HS-27A (cell line): ENCODE measurements at places on chromosomes 1 and 21.
A peak's percentile ranks its signal among the peaks of the same experiment; 100 is the strongest.

- DNase-seq, result no peak
Measured at GRCh38 chr21:29104239-29104708, 26.2 kb upstream of the MAP3K7CL start.

- no peak for DNase-seq
Measured at GRCh38 chr1:51541313-51542050, 22.4 kb upstream of the EPS15 start.

GRCh38 chr1:27145934-27146354, 9.0 kb downstream of the SLC9A1 start:
- DNase-seq, result no peak

DNA sequence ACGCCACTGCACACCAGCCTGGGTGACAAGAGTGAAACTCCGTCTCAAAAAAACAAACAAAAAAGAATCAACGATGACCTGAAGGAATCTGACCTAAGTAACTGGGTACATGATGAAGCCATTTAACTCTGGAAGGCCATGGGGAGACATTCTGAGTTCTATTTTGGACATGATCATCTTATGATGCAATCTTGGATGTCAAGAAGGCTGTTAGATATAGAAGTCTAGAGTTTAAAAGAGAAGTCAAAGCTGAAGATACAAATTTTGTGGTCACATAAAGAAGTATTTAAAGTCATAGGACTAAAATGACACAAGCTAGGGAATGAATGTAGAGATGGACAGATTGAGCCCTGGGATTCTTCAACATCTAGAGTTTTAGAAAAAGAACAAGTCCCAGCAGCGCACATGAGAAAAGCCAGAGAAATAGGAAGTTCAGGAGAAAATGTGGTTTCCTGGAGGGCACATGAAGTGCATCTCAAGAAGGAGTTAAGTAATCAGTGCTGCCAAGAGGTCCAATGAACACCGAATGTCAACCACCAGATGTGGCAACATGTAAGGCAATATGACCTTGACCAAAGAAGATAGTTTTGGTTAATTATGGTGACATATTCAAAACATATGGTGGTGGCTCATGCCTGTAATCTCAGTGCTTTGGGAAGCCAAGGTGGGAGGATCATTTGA, 26.8 kb downstream of the ELK4 start:
- no peak for DNase-seq

GRCh38 chr1:155300553-155301329, 497 bp downstream of the PKLR start:
- no peak for DNase-seq

- no peak for DNase-seq
Measured at GRCh38 chr21:36654324-36654723, 44.6 kb upstream of the SIM2 start.

GRCh38 chr1:9909234-9910046, 629 bp downstream of the CTNNBIP1 start:
- no peak for DNase-seq

GRCh38 chr1:98417820-98418219, 243.7 kb upstream of the SNX7 start:
- no peak for DNase-seq

DNA sequence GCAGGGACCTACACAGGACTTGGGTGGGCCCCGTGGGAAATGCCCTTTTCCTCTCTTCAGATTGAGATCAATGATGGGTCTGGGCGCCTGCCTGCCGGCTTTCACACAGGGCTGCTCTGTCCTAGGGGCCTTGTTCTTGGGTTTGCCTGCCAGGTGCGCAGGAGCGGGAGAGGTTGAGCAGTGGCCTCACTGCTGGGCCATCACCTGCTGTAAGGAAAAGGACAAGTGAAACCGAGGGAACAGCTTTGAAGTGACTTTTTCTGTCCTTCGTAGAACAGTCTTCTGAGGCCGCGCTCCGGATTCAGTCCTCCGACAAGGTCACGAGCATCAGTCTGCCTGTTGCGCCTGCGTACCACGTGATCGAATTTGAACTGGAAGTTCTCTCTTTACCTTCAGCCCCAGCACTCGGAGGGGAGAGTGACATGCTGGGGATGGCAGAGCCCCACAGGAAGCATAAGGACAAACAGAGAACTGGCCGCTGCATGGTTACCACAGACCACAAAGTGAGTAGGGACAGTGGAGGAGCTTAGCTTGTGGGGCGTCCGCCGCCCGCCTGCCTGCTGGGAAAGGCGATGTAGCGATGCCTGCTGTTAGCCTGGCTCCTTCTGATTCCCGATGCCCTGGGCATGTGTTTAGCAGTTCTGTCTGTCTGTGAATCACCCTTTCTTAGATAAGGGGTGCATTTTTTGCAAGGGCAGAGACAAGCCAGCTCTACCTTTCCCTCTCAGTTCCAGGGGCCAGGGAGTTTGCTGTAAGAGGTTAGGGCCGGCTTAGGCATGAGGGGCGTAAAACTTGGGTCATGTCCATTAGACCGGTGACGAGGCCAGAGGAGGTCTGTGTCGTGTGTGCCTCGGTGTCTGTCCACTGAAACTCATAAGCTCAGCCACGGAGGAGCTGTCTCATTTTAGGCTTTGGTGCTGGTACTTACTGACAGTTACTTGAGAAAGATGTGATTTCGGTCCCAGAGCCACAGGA, 19.5 kb upstream of the PWP2 start:
- DNase-seq, result no peak

- DNase-seq, result no peak
Measured at GRCh38 chr1:194279975-194280374, 1093.6 kb upstream of the B3GALT2 start.

DNA sequence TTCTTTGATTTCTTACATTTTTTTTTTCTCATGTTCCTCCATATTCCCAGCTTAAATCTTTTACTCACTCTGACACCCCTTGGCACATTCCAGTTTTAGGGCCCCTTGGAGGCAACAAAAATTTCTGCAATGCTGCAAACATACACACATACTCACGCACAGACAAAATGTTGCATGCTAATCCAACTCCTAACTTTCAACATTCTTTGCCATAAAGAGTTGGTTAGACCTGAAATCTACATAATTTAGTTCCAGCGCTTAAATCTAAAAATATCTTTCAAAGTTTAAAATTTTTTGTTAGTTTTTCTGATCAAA, 103.9 kb downstream of the PTPN14 start:
- DNase-seq, result no peak

DNA sequence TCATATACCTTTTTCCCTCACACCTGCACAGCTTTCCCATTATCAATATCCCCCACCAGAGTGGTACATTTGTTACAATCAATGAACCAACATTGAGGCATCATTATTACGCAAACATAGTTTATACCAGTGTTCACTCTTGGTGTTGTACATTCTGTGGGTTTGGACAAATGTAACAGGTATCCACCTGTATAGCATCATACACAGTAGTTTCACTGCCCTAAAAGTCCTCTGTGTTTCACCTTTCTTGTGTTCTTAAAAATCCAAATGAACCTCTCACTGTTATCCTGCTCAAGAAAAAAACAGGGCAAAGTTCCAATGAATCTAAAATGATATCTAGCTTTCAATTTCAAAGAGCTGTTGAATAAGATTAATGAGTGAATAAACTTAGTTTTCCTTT, 45.9 kb upstream of the NR5A2 start:
- no peak for DNase-seq

DNA sequence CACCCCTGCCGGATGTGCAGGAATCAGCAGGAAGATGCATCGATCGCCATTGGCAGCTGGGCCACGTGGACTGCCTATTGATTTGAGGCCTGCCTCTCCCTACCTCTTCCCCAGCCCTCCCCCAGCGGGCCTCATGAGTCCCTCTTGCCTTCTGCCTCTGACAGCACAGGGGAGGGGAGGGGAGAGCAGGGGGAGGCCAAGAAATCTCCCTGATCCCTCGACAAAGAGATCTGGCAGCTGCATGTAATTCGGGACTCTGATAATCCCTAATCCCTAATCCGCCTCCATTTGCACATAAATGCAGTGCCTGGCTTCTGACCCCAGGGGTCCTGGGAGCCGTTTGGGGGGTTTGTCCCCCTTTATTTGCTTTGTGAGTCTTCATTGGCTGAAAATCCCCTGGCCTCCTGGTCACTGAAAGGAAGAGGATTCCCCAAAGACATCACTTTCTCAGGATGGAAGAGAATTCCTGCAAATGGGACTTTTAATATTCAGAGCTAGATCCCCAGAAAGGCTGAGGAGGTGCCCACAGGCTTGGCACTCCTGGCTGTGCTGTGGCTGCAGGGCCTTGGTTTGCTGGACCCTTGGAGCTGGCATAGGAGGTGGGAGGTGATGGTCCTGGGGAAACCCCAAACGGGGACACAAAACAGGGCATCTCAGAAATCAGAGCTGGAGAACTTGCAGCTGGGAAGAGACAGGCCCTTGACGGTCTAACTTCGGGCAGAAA, 239.4 kb upstream of the POU3F1 start:
- DNase-seq, result no peak

- DNase-seq, result peak; percentile 41
Measured at GRCh38 chr1:178354816-178355215, 141.9 kb downstream of the CLEC20A start.

GRCh38 chr1:66434096-66434495, 99.9 kb upstream of the SGIP1 start:
- no peak for DNase-seq

- DNase-seq, result no peak
Measured at GRCh38 chr1:245046769-245047168, 108.0 kb upstream of the KIF26B start.

GRCh38 chr21:34834852-34835501, 166.2 kb downstream of the CLIC6 start:
- no peak for DNase-seq

GRCh38 chr1:29703596-29704370, 467.5 kb downstream of the PTPRU start:
- DNase-seq, result no peak

DNA sequence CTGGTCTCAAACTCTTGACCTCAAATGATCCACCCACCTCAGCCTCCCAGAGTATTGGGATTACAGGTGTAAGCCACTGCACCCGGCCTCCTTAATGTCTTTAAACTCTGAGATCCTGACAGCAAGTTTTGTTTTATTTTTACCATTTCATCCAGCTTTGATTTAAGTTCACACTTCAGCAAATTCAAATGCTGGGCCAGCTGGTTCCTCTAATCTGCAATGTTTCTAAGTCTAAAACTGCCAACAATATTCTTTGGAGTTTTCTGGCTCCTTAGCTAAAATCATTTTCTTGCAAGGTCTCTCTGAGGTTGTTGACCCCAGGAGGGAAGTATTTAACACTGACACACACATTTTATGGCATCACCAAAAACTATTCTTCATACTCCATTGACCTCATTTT, 72.0 kb upstream of the COL24A1 start:
- no peak for DNase-seq

DNA sequence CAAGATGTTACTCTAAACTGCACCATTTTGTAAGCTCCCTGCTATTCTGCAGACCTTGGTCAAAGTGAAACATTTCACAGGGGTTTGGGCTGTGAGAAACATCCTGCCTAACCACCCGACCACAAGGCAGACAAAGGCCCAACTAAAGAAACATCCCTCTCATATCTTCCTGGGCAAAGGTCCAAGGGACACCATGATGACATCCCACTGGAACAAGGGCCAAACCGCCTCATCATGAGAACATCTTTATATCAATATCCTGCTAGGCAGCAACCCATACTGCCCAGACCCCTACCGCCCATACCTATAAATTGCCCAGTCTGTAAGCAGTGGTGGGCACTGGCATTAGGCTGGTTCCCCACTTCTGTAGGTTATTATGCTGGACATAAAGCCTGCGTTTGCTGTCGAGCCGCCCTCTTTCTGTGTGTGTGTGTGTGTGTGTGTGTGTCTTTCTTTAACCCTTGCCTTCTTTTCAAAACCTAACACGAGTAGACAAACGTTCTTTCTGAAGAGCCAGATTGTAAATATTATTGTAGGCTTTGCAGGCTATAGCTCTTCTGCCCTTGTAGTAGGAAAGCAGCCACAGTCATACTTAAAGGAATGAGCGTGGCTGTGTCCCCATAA, 1.0 kb upstream of the PPIE start:
- DNase-seq, result no peak

- DNase-seq, result no peak
Measured at GRCh38 chr21:46603228-46603627, 1.7 kb downstream of the S100B start.

- no peak for DNase-seq
Measured at GRCh38 chr1:219228058-219228419, 54.4 kb downstream of the LYPLAL1 start.

DNA sequence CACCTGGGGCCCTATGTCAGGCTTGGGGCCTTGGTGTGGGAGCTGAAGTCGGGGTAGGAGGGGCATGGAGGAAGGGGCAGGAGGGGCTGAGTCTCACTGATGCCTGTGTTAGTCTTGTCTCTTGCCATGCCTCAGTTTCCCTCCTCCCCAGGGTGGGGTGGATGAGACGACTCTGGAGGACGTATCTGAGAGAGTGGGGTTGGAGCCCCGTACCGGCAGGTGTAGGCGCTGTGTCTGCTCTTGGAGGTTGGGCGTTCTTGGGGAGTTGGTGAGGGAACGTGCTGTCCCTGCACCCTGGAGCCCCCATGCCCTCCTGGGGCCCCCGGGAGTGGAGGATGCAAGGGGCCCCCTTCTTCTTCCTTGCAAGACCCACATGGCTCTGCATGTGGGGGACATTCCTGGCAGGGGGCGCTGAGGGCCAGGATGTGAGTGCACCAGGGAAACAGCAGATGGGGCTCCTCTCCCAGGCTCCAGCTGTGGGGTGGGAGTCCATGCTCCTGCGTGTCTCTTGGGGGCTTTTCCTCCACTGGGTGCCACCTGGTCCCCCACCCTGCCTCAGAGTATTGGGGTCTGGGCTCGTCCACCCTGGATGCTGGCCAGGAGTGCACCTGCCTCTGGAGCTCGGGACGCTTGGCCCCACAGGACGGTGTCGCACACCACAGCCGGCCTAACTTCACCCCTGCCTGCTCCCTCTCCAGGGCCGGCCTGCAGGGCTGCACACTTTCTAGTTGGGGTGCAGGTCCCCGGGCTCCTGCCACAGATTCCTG, 1.4 kb upstream of the TNFRSF14 start:
- DNase-seq, result no peak

DNA sequence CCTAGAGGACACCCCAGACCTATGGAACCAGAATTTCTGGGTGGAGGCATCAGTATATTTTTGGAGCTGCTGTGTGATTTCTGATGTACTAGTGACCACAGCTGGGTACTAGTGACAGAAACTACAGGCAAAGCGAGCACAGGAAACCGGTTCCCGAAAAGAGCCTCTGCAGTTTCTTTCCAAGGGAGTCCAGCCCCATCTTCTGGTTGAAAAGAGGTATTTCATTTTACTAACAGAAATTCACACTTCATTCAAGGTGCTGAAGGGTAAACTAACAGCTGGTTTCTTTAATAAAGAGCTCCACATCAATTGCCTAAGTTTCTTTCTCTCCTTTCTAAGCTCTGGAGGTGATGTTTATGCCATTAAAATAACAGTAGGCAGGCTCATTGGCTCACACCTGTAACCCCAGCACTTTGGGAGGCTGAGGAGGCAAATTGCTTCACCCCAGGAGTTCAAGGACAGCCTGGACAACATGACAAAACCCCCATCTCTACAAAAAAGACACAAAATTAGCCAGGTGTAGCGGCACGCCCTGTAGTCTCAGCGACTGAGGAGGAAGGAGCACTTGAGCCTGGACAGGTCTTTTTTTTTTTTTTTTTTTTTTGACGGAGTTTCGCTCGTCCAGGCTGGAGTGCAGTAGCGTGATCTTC, 22.0 kb downstream of the THAP3 start:
- no peak for DNase-seq
